ENCODE measurements at places on chromosomes 2 and 18.

GRCh38 chr2:96436416-96436815, 68.7 kb downstream of the NEURL3 start:
- no peak for DNase-seq

GRCh38 chr2:226383461-226383860, 416.2 kb downstream of the IRS1 start:
- no peak for DNase-seq

GRCh38 chr2:43165378-43166069, 60.9 kb downstream of the ZFP36L2 start:
- DNase-seq, result no peak

DNA sequence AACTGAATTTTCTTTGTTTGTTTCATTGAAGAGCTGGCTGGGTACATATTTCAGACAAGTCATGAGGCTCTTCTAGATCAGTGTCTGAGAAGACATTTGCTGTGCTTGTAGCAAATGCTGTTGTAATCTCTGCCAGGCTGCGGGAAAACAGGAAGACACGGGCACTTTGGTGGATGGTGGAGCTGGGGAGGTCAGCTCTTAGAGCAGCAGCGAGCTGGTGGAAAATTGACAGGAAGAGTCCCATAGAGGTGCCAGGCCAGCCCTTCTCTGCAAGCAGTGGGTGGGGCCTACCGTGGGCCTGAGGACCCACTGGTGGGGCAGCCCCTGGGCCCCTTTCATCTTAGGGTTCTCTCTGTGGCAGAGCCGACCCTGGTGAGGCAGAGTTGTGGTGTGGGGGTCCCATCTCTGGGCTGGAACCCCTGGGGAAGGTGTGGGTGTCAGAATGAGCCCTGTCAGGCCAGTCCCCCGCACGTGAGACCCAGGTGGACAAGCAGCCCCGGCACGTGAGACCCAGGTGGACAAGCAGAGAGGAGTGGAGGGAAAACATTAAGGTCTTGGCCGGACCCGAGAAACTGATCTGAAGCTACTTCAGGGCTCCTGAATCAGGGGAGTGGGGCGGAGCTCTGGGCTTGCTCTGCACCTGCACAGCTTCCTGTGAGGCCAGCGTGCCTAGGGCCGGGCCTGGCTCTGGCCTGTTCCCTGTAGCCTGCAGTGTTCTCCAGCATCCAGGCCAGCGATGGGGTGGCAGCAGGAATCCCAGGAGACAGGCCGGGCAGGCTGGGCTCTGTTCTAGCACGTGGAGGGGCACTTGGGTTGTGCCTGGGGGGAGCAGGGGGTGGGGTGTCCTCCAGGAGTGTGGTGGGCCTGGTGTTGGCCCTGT, 273.5 kb upstream of the HDAC4 start:
- DNase-seq, result no peak

DNA sequence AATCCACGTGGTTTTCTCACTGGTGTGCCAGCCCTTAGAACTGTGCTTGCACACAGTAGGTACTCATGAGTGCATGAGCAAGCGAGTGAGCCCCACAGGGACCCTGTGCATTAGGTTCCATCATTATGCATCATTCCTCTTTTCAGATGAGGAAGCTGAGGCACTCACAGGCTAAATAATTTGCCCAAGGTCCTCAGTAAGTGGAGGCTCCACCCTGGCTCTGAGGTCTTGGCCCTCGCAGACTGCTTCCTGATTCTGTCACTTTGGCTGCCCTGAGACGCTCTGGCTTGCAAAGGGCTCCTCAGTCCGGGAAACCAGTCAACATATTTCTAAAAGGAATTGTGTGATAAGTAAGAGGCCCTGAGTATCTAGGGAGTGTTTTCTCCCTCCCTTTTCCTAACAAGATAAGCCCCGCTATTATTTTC, 71.7 kb downstream of the IL1R2 start:
- peak; percentile 74 for DNase-seq

- DNase-seq, result no peak
Observed at GRCh38 chr2:40512256-40512655, 60.4 kb upstream of the SLC8A1 start.

DNA sequence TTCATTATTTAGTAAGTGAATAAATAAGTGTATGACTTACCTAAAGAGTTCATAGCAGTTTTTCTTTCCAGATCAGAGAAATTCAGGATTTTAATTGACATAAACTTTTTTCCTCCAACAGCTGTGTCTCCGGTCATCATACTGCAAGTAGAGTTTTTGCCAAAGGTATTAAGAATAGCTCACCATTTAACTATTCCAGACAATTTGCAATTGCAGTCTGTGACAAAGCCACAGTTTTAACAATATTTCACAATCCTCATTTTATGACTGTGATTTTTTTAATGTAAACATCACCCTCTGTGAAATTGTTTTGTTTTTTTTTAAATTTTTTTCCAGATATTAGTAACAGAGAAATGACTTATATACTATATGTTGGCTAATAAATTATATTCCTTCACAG, 199.1 kb downstream of the TRIB2 start:
- DNase-seq, result no peak

DNA sequence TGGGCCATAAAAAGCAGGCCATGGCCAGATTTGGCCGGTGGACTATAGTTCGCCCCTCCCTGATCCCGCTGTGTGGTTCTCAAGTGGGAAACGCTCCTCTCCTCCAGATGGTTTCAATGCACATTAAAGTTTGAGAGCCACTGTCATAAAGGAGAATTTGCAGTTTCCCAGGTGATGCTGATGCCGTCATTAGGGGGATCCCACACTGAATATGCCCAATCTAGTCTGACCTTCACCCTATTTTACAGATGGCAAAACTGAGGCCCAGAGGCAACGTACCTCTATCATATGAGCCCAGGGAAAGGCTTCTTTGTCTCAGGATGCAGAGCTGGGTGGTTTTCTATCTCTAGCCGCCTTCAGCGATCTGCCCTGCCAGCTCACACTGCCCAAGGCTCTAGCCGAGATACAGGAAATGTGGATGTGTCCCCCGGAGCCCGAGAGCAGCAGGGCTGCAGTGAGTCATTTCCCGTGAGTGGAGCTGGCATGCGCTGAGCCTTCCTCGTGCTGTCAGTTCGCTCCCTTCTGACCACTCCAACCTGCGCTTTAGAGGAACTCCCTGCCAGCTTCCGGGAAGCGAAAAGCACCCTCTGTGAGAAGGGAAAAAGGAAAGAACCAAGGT, 116.2 kb downstream of the SMAD7 start:
- peak; percentile 86 for DNase-seq

DNA sequence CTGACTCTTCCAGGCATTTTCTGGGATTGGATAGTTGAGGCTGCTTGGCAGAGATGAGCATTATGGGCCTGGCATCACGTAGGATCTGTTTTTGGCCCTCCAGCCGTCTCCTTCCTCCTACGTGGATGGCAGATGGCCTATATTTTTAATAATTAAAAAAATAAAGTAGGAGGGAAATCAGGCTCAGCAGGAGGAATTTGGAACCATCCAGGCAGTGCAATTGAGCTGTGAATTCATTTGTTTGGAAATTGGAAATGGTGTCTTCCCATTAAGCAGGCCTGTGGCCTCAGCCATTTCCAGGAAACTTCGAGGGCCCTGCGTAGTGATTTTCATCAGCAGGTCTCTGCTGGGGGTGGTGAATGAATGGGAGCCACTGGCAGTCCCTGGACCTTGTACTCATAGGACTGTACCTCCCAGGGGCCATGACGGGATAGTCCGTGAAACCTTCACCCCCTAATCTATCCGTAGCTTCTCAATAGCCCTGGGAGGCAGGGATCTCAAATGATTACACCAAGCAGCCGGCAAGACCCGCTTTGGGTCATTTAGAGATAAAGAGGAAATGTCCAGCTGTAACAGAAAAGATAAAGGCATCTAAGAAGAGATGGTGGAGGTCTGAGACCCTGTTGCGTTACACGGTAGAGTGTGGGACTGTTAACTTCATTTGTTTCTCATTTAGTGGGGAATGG, 73.1 kb upstream of the TNP1 start:
- DNase-seq, result no peak

DNA sequence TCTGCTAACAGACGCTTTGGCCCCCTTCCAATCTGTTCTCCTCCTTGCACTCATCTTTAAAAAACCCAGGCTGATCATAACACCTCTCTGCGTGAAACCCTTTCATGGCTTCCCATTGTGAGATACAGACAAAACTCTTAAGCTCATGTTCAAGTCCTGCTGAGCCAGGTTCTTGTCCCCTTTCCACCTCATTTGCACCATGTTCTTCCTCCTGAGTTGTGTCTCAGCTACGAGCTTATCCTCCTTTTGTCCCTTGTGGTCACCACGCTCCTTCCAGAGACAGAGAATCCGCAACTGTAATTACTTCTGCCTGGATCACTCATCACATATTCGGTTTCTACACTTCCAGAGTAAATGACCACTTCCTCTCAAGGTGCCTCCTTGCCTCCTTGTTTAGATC, 238.8 kb downstream of the ACTR3 start:
- no peak for DNase-seq

DNA sequence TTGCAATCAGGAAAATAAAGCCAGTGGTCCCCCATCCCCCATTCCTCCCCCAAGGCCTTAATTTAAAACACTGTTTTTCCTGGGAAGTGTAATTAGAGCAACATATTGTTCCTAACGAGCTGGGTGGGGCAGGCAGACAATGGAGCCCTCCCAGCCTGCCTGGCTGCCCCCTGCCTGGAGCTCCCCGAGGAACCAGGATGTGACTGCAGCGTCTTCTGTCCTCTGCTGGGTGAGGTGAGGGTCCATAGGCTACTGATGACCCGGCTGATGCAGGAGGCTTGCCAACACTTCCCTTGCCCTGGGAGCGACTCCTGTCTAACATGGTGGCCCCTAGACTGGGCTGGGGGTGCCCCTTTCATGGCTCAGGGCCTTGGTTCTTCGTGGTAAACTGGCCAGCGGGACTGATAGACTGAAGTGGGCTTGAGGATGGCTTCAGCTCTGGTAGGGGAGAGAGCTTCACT, 152.4 kb downstream of the DYSF start:
- DNase-seq, result no peak

GRCh38 chr2:33633315-33633714, 34.2 kb upstream of the FAM98A start:
- no peak for DNase-seq

DNA sequence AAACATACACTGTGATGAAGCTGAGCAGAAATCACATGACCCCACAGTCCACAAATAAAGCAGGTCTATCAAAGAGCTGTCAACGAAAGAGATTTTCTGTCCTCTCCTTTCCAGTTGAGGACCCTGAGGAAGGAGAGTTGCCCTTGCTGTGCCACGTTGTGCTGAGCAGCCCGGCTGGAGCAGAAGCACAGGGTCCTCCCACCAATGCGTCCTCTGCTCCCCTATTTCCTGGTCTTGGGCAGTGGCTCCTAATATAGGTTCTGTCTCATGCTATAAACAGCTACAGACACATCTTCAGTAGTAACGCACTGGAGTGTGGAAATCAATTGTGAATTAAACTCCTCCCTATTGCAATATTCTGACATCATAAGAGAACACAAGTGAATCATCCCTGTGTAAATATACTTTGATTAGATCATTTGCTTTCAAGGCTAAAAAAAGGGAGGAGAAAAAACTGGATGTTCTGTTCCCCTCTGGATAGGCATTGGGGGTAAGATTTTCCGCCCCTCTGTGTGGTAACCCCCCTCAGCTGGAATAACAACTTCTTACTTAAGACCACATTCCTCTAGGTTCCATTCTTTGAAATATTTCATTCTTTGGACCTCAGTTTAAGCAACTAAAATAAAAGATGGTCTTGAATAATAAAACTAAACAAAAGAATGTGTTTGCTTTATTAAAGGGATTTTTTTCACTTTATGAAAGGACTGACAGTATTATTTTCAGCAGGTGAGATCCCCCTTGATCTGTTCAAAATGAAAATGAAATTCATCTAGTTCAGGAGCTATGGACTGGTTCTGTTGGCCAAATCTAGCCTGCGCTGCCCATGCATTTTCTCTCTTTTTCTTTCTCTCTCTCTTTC, 8.3 kb upstream of the RHOB start:
- DNase-seq, result no peak

DNA sequence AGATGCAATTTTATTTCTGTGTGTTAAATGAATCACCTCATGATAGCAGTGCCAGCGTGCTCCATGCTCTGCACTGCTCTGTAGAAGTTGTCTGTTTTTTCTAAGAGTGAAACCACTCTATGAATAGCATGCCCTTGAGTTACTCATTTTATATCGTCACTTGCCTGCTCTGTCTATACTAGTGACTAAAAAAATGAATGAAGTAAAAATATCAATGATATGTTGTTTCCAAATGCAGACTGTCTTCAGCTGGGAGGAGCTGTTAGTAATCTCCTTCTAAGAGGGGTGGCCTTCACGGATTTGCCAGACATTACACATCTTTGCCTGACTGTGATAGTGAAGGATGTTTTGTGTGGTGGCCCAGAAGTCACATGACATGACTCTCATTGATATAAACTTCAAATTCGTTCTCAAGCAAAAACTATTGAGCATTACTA, 852.1 kb downstream of the CNTNAP5 start:
- no peak for DNase-seq

DNA sequence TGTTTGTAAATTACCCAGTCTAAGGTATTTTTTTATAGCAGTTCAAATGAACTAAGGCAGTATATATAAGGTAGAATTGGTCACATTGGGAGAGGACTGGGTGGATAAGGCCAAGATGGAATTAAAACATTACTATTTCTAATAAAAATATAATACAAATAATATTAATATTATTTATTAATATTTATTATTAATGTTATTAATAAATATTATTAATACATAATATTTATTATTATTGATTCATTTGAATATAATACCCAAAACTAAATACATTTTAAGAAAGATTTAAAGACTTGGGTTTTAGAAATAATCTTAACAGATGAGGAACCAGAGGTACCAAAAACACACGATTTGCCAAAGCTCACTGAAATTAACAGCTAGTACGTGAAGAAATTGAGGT, 30.5 kb upstream of the MC2R start:
- no peak for DNase-seq

DNA sequence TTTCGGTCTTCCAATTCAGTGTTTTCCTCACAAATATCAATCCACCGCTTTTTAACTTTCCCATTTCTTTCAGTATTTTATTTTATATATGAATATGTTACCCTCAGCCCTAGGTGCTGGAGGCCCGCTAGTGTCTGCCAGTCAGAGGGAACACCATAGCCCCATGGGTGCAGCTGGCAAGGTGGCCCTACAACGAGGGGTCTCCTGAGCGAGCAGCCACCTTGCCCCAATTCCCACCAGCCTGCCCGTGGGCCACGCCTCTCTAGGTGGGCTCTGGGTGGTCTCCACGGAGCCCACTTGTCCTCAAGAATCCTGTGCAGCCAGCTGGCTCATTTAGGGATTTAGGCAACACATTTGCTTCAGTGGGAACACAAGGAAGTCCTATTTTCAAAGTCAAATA, 72.5 kb upstream of the RGPD5 start:
- DNase-seq, result no peak

DNA sequence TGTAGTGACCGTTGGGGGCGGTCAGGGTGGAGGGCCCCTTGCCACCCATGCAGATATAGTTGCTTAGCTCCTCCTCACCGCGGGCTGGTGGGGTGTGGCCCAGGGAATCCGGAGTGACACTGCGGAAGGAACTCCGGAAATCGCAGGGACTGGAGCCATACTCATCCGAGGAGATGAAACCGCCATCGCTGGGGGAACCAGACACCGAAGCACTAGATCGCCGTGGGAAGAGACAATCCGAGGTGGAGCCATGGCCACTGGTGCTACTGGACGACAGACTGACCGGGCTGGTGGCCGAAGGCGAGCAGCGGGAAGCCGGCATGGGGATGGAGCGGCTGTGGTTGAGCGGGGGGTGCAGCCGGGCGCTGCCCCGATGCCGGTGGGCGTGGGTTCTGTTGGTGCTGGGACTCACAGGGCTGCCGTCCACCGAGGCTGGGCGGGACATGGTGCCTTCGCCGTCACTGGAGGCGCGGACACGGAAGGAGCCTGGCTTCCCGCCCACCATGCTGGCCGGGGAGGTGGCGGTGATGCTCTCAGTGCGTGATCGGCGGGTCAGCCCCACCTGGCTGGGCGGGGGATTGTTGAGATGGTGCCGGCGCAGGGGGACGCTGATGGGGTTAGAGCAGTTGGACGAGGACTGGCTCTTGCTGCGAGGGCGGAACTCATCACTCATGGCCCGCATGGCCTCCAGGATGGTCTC, 2.2 kb downstream of the IRS1 start:
- DNase-seq, result no peak

Measured in common myeloid progenitor, CD34-positive (primary cell).